B cell (primary cell): ENCODE measurements at places on chromosomes 11 and 22.

- H3K36me3 ChIP-seq: no peaks in the 10 kb centered on the region
- H3K4me1 ChIP-seq: no peaks in the 10 kb centered on the region
- H3K27ac ChIP-seq: no peak overlapping the region
Measured at GRCh38 chr11:25441421-25441820, 890.5 kb upstream of the ANO3 start.

DNA sequence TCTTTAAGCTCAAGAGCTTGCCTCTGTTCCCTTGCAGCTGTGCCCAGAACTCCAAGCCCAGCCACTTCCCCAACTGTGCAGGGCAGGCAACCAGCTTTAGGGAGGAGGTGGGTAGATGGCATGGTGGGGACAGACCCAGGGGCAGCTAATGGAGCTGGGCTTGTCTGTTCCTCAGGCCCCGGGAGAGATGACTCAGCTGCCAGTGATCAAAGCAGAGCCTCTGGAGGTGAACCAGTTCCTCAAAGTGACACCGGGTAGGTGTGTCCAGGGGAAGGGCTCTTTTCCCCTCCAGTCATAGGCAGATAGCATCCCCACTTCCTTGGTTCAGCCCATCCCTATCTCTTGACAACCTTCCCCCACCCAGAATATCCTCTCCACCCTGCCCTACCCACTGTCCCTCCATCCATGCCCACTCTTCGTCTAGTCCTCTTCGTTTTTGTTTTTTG, 32.4 kb downstream of the CREB3L1 start:
- H3K36me3 ChIP-seq: no peaks in the 10 kb centered on the region
- no peak overlapping the region for H3K27ac ChIP-seq
- no peak overlapping the region for H3K4me3 ChIP-seq

GRCh38 chr11:75795276-75796090, 19.5 kb upstream of the UVRAG start:
- H3K4me1 ChIP-seq: no peaks in the 10 kb centered on the region
- H3K4me3 ChIP-seq: no peak overlapping the region
- DNase-seq: no peak
- no peaks in the 10 kb centered on the region for H3K36me3 ChIP-seq

- H3K27ac ChIP-seq: no peak overlapping the region
- peaks cover 24% of the 10 kb centered on the region for H3K36me3 ChIP-seq
- H3K4me3 ChIP-seq: no peak overlapping the region
- no peaks in the 10 kb centered on the region for H3K4me1 ChIP-seq
Measured at GRCh38 chr11:77374108-77374507, 72.6 kb upstream of the GDPD4 start.

DNA sequence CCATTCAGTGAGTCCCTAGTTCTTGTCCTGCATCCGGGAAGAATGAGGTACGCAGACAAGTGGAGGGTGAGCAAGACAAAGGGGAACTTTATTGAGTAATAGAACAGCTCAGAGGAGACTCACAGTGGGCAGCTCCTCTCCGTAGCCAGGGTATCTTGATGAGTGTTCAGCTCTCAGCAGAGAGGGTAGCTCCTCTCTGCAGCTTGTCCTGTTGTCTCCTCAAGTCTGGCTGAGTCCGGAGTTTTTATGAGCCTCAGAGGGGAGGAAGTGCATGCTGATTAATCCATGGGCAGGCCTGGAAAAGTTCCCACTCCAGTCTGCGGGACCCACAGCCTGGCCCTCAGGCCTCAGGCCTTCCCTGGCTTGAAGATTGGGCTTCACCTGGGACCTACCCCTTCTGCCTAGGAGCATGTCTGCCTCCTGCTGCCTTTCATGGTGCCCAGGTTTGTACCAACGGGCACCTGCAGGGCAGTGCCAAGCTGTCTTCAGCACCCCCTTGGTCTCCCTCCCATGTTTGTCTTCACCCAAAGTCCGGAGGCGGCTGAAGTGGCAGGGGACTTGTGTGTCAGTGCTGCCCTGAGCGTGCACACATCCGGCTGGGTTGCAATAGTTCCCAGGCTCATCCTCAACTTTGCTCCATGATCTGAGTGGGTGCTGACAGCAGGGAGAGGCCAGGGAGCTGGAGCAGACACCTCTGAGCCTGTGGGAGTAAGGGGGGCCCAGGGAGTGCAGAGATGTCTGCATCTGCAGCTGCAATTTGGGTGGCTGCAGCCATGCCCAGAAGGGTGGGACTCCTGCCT, 134.2 kb downstream of the LDLRAD3 start:
- no peak for DNase-seq
- H3K36me3 ChIP-seq: no peaks in the 10 kb centered on the region
- no peaks in the 10 kb centered on the region for H3K4me1 ChIP-seq
- H3K27ac ChIP-seq: no peak overlapping the region
- no peak overlapping the region for H3K4me3 ChIP-seq

DNA sequence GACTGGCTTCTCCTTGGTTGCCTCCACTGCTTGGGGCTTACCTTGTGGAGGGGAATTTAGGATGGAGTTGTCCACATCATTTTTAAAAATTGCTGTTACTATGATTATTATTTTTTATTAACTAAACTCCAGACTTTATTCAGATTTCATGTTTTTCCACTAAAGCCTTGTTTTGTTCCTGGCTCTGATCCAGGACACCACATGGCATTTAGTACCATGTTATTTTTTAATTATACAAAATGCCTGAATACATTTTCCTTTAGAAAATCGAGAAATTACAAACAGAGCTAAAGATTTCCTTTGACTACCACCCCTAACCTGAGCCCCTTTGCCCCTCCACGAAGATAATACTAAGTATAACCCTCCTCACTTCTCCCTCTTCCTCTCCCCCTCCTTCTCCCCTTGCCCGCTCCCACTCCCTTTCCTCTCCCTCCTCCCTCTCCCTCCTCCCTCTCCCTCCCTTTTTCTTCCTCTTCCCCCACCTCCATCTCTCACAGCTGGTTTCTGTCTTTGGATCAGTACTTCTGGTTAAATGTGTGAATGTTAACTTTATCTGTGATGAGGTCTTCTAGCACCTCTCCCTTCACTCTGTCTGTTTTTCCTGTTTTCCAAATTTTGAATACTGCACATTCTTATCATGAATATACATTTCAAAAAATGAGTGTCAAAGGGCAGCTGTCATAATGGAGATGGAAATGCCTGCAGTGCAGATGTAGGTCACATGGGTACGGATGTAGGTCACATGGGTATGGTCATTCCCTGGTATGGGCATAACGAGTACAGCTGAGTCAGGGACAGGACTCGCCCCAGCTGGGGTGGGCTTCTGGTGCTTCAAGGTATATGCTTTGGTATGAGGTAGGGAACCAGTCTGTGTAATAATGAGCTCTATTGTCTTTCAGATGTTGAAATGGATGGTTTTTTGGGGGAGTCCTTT, 54.4 kb upstream of the OR4B1 start:
- H3K27me3 ChIP-seq: no peaks in the 10 kb centered on the region
- H3K27ac ChIP-seq: no peak overlapping the region
- peaks cover 77% of the 10 kb centered on the region for H3K36me3 ChIP-seq
- H3K4me3 ChIP-seq: no peak overlapping the region
- DNase-seq: no peak

GRCh38 chr11:114281388-114281956, 14.7 kb upstream of the NNMT start:
- H3K27ac ChIP-seq: no peak overlapping the region
- H3K4me3 ChIP-seq: no peak overlapping the region
- no peaks in the 10 kb centered on the region for H3K27me3 ChIP-seq
- no peaks in the 10 kb centered on the region for H3K36me3 ChIP-seq
- no peaks in the 10 kb centered on the region for H3K4me1 ChIP-seq
- DNase-seq: no peak

GRCh38 chr11:128814856-128815705, 52.0 kb downstream of the KCNJ1 start:
- H3K4me1 ChIP-seq: no peaks in the 10 kb centered on the region
- no peaks in the 10 kb centered on the region for H3K27me3 ChIP-seq
- no peaks in the 10 kb centered on the region for H3K36me3 ChIP-seq
- no peak overlapping the region for H3K4me3 ChIP-seq

DNA sequence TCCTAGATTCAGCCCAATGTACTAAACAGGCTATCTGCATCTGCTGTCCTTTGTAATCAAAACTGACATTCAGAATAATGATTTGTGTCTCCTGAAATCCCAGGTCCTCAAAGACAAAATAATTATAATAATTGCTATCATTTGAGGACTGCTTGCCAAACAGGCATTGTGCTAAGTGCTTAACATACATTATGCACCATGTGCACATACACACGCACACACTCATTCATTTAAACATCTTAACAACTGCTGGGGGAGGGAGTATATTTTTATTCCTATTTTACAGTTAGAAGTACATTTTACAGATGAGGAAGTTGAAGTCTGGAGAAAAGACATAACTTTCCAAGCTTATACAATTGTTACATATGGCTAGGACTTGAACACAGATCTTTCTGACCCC, 308.0 kb upstream of the ZC3H12C start:
- DNase-seq: no peak
- H3K4me1 ChIP-seq: no peaks in the 10 kb centered on the region
- H3K36me3 ChIP-seq: no peaks in the 10 kb centered on the region
- no peak overlapping the region for H3K4me3 ChIP-seq

DNA sequence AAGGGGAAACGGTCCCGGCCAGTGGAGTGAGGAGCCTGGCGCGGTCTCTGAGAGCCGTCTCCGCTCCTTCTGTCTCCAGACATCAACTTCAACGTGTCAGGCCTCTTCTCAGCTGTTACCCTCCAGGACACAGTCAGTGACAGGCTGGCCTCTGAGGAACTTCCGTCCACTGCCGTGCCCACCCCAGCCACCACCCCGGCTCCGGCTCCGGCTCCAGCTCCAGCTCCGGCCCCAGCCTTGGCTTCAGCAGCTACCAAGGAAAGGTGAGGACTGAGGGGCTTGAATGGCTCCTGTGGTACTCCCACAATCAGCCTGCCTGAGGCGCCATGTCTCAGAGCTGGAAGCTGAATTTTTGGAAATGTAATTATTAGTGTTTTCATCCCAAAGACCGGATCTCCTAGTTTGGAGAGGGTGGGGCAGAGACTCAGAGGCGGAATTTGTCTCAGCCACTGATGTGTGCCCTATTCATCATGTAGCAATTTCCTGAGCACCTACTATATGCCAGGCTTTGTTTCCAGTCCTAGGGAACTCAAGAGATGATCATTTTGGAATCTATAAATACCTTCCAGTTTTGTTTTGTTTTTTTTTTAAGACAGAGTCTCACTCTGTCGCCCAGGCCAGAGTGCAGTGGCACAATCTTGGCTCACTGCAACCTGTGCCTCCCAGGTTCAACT, 7.9 kb upstream of the PDXP start:
- no peaks in the 10 kb centered on the region for H3K27me3 ChIP-seq
- H3K4me3 ChIP-seq: no peak overlapping the region
- H3K4me1 ChIP-seq: no peaks in the 10 kb centered on the region
- H3K36me3 ChIP-seq: peaks cover 2% of the 10 kb centered on the region
- H3K27ac ChIP-seq: no peak overlapping the region

- no peak for DNase-seq
- no peaks in the 10 kb centered on the region for H3K4me1 ChIP-seq
- H3K27ac ChIP-seq: no peak overlapping the region
- H3K4me3 ChIP-seq: no peak overlapping the region
- H3K36me3 ChIP-seq: no peaks in the 10 kb centered on the region
Measured at GRCh38 chr11:61035526-61035835, 64.0 kb downstream of the CD6 start.

GRCh38 chr11:19577391-19577975, 135.2 kb upstream of the NAV2 start:
- no peak for DNase-seq
- H3K4me3 ChIP-seq: no peak overlapping the region
- no peaks in the 10 kb centered on the region for H3K4me1 ChIP-seq
- no peaks in the 10 kb centered on the region for H3K27me3 ChIP-seq
- H3K36me3 ChIP-seq: no peaks in the 10 kb centered on the region

DNA sequence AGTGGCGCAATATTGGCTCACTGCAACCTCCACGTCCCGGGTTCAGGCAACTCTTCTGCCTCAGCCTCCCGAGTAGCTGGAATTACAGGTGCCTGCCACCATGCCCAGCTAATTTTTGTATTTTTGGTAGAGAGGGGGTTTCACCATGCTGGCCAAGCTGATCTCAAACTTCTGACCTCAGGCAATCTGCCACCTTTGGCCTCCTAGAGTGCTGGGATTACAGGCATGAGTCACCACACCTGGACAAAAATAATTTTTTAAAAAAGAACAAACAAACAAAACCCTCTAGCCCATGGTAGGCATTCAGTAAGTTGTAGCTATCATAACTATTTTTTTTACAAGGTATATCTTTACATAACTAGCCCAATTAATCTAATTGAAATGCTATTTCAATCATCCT, 73.9 kb upstream of the CAPRIN1 start:
- no peak overlapping the region for H3K27ac ChIP-seq
- H3K36me3 ChIP-seq: no peaks in the 10 kb centered on the region
- DNase-seq: no peak
- H3K4me1 ChIP-seq: no peaks in the 10 kb centered on the region
- no peaks in the 10 kb centered on the region for H3K27me3 ChIP-seq

DNA sequence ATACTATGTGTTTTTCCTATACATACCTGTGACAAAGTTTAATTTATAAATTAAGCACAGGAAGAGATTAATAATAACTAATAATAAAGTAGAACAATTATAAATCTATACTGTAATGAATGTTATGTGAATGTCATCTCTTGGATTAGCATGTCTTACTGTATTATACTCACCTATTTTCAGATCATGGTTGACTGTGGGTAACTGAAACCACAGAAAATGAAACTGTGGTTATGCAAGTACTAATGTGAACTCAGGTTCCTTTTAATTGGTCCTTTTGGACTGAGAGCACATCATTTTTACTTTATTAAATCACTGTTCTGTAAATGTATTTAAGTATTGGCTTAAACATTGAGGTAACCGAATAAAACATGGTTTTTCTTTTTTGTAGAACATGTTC, 108.8 kb downstream of the PPP6R3 start:
- H3K27me3 ChIP-seq: no peaks in the 10 kb centered on the region
- peaks cover 2% of the 10 kb centered on the region for H3K36me3 ChIP-seq
- H3K4me3 ChIP-seq: no peak overlapping the region
- no peaks in the 10 kb centered on the region for H3K4me1 ChIP-seq

DNA sequence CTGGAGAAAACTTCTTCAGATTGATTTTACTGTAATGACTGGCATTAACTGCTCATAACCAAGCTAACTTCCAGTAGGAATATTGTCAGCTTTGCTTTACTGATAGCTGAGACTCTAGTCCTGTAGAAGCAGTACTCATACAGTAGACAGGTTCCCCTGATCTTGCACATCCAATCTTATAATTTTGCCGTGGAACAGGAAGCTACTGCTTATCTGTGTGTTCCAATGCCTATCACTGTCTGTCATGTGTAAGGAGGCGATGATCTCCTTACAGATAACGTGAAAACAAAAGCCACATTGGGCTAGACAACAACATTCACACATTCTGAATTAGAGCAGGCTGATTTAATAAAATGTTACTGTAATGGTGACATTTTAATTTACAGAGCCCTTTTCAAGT, 13.2 kb downstream of the HSD17B12 start:
- peaks cover 13% of the 10 kb centered on the region for H3K4me1 ChIP-seq
- no peaks in the 10 kb centered on the region for H3K27me3 ChIP-seq
- no peaks in the 10 kb centered on the region for H3K36me3 ChIP-seq
- no peak for DNase-seq

GRCh38 chr11:61110255-61111049, 8.2 kb downstream of the CD5 start:
- no peak overlapping the region for H3K27ac ChIP-seq
- peaks cover 7% of the 10 kb centered on the region for H3K4me1 ChIP-seq
- H3K36me3 ChIP-seq: no peaks in the 10 kb centered on the region
- DNase-seq: no peak
- no peak overlapping the region for H3K4me3 ChIP-seq
- H3K27me3 ChIP-seq: no peaks in the 10 kb centered on the region

GRCh38 chr11:1982873-1983600, 14.6 kb downstream of the H19 start:
- H3K36me3 ChIP-seq: no peaks in the 10 kb centered on the region
- DNase-seq: no peak
- no peaks in the 10 kb centered on the region for H3K4me1 ChIP-seq
- no peak overlapping the region for H3K27ac ChIP-seq
- no peak overlapping the region for H3K4me3 ChIP-seq
- H3K27me3 ChIP-seq: no peaks in the 10 kb centered on the region
